WTC11 (cell line): ENCODE measurements at places on chromosomes 2 and 18. TPM values are rescaled to one million over a fixed set of nuclear protein-coding genes. Genes with fewer than 3 reads are reported as not detected.

The EMILIN1 gene
- 3.0 to 4.0 TPM (median 3.5 TPM) in 3 replicates for total RNA-seq

DNA sequence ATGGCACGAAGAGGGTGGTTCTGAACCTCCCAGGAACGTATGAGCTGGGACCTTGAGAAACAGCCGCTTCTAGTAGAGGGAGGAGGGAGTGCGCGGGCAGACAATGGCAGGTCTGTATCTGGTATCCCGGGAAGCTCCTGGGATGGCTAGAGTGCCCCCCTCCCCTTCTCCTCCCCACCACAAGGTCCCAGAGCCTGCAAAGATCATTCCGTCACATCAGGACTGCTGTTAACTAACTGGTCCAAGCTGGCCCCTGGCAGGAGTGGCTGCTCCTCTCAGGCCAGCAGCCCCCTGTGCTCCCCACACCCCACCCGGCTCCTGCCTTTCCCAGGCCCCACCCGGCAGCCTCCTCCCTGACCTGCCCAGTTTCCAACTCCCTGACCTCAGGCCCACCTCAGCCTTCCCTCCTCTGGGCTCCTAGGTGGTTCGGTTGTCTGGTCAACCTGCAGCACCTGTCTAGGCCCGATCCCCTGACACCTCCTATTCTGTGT, 75.0 kb downstream of the TPO start:
- no peak for DNase-seq
- no peaks in the 10 kb centered on the region for H3K27me3 ChIP-seq
- H3K27ac ChIP-seq = no peak overlapping the region

DNA sequence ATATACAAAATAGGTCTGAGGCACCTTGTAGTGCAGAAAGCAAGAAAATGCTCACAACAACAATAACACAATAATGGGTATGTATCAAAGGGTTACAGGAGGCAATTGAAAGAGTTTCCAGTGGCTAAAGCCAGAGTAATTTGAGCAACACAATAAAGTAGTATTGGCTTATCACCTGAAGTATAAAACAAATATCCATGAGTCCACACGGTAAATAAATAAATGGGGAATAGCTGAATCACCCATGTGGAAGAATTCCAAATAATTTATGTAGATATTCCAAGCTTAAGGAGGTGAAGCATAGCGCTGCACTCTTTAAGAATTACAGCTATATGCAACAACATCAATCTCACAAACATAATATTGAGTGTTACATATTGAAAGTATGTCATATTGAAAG, 110.8 kb downstream of the AFF3 start:
- no peaks in the 10 kb centered on the region for H3K36me3 ChIP-seq
- no peaks in the 10 kb centered on the region; the same call in 1 of the 2 replicates for H3K27me3 ChIP-seq
- no peak for DNase-seq
- H3K4me1 ChIP-seq = 0 out of 2 replicates have a peak, but pooled peaks cover 5% of the 10 kb centered on the region
- no peak overlapping the region for H3K4me3 ChIP-seq

The COL4A4 gene
- total RNA-seq = 1.9 to 3.1 TPM (median 1.9 TPM) in 3 replicates
